ENCODE measurements at places on chromosomes 2 and 18. TPM values are rescaled to one million over a fixed set of nuclear protein-coding genes. Genes with fewer than 3 reads are reported as not detected.

DNA sequence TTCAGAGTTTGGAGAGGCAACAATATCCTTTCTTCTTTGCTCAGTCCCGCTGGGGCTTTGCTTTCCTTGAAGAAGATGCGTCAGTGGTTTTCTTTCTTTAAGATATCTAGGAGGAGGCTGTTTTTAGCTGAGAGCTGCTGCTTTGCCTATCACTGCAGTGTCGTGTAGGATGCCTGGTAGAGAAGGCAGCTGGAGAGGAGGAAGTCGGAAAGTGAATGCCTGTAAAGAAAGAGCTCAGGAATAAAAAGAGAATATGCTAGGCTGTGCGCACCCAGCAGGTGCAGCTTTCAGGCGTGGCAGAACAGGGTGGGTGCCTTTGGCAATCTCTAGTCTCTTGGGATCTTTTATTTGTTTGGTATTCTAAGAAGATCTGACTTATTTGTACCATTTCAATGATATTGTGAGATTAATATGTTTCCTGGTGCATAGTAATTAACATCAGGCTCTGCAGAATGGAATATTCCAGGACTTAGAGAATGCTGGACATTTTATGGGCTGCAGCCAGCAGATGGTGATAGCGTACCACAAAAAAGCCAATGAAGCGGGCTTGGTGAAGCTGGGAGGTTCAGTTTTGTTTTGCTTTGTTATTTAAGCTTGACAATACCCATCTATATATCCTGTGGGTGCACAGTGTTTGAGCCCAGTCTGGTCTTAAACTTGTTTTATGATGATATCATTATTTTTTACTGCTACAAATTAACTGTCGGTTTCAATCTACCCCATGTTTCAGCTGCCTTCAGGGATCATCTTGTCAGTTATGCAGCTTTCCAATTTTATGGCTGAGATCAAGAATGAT, 34.9 kb downstream of the CAVIN2 start:
- no peak for DNase-seq

LYG2 gene
- total RNA-seq, result not detected

- no peak for DNase-seq
Observed at GRCh38 chr18:21051620-21052019, 60.0 kb downstream of the ROCK1 start.

DNA sequence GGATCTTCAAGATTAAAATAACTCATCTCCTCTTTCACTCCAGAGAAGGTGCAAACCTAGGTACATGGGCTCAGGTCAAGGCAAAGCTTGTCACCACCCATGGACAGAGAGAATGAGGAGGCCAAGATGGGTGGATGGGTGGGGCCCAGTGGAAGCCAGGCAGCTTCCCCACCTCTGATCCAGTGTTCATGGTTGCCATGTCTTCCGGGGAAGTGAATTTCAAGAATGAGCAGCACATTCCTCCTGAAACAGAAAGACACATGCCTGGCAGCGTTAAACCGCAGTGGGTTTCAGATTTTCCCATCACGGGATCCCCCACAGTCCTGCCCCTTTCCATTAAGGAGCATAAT, 301.7 kb downstream of the EIPR1 start:
- DNase-seq, result no peak

- DNase-seq, result no peak
Observed at GRCh38 chr2:233938676-233939370, 21.6 kb downstream of the TRPM8 start.

GRCh38 chr2:226511311-226511710, 288.3 kb downstream of the IRS1 start:
- no peak for DNase-seq

DNA sequence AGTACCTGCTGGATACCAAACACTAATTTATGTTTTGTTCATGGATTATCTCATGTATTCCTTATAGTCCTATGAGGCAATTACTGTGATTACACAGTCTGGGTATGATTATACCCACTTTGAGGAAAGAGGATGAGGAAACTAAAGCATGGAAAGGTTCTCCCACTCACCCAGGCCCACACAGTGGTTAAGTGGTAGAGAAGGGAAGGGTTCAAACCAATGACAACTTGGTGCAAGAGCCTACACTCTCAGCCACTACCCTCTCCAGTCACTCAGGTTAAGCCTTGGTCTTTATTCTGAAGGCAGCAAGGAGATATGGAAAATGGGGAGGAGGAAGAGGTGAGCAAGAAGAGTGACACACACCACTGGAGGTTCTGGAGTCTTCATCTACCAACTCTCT, 64.5 kb upstream of the PPP1CB start:
- DNase-seq, result no peak

- no peak for DNase-seq
Observed at GRCh38 chr18:46434629-46435028, 222.4 kb downstream of the LOXHD1 start.

KCNK3 gene
- 0.73 TPM for total RNA-seq

SCN2A gene
- 0.21 TPM for total RNA-seq

DNA sequence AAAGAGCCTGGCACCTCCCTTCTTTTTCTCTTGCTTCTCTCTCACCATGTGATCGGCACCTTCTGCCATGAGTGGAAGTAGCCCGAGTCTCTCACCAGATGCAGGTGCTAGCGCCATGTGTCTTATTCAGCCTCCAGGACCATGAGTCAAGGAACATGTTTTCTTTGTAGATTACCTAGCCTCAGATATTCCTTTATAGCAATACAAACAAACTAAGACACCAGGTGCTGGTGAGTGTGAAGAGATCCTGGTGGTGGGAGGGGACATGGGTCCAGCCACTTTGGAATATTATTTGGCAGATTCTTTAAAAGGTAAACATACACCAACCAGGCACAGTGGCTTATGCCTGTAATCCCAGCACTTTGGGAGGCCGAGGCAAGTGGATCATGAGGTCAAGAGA, 5.9 kb upstream of the USP40 start:
- DNase-seq, result no peak

DNA sequence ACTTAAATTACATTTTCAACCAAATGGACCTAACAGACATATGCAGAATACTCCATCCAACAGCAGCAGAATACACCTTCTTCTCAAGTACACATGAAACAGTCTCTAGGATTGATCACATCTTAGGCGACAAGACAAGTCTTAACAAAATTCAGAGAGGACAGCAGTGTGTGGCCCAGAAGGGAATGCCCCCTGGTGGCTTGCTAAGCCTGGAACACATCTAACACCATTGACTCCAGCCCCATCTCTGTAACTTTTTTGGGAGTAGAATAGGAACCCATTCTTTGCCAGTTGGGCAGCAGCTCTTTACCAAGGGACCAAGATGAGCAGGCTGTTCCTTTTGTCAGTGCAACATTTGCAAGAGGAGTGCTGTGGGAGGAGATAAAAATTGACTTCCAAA, 249.9 kb downstream of the PLCL1 start:
- DNase-seq, result no peak

DNA sequence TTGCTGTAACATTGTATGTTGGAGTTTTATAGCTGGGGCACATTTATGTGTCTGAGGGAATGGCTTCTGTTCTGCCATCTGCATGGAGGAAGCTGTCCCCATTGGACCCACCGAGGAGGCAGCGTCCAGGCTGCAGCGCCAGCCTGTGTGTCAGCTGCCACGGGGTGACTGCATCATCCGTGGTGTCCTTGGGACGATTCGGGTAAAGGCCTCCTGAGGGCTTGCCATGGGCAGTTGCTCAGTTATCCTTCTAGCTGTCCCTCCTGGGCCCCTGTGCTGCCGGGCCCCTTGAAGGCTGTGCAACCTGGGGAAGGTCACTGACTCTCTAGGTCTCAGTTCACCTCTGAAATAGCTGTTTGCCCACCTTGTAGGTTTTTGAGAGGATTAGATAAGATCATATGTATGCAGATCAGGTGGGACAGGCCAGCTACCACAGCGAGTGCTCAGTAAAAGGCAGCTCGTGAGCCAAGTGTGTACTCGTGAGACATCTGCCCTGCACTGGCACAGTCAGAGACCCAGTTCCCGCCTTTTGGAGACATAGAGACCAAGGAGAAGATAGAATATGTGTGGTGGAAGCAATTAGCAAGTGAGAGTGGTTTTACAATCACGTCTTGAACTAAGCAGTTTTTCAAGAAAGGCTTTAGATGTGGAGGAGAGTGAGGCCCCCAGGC, 10.6 kb downstream of the LDLRAD4 start:
- DNase-seq, result no peak

- DNase-seq, result no peak
Observed at GRCh38 chr2:166536111-166536510, 42.1 kb upstream of the SCN7A start.

GRCh38 chr18:28108814-28109213, 68.1 kb downstream of the CDH2 start:
- no peak for DNase-seq

DNA sequence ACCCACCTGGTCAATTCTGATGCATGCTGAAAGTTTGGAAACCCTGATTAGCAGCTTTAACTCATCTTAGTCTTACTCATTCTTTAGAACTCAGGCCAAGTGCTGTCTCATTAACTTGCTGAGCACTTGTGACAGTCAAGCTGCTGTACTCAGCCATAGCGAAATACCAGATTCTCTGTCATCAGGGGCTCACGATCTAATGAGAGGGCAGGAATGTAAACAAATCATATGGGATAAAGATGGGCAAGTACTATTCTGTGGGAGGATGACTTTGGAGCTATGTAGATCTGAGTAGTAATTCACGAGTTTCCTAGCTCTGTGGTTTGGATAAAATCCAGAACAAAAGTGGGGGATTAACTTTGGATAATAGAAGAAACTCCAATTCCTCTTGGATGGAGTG, 376.6 kb downstream of the HRH4 start:
- DNase-seq, result no peak

DNA sequence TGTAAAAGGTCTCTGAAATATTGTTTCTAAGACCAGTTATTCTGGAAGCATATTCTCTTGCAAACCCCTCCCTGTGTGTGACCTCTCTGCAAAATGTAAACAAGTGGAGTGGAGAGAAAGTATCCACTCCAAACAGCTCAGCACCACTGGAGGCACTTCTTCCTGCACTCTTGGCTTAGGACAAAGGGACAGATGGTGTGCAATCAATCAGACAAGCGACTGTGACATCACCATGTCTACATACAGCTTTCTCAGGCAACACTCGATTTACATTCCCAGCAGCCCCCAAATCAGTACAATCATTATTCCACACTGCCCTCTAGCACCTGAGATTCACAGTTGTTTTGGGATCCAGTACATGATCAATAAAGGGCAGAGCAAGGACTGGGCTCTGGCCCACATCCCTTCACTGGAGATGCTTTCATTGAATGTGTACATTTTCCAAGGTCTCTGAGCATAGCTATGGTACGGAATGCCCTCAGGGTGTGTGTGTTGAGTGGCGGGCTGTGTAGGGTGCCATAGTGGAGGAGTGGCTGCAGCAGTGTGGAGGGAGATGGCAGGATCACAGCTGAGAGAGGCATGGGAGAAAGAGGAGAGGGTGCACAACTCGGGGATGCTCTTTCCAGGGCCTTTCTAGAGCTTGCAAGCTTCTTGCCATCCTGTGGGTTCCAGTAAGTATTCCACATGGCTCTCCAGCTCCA, 311.8 kb upstream of the ST6GAL2 start:
- no peak for DNase-seq

- DNase-seq, result no peak
Observed at GRCh38 chr2:8541223-8541622, 140.6 kb upstream of the ID2 start.

ABCG8 gene
- not detected for total RNA-seq

- DNase-seq, result no peak
Observed at GRCh38 chr2:196399722-196400691, 228.6 kb upstream of the STK17B start.

FAP gene
- 6.5 TPM for total RNA-seq

DNA sequence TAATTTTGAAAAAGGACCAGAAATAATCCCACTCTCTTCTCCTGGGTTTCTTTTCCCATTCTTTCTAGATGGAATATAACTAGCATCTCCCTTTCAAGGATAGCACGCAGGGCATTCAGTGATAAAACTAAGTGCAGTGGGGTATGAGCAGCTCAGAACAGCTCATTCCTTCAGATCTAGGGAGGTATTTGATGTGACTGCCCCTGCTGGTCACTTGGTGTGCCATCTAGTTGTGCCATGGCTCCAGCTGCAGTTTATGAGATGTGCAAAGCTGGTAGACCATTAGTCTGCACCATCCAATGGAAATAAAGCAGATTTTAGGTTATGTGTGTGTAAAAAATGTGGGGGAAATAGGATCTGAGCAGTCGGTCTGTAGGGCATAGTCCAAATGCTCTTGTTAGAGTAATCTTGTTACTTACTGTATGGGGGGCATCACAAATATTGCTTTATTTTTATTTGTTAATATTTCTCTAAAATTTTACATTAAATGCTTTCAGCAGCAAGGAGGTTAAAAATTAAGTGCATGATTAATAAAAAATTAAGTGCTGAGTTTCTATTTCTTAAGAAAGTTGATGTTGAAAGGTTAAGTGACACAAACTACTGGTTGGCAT, 38.9 kb downstream of the CTAGE1 start:
- DNase-seq, result no peak

GRCh38 chr2:7681881-7682461, 764.8 kb downstream of the RNF144A start:
- DNase-seq, result no peak

- no peak for DNase-seq
Observed at GRCh38 chr2:142445551-142446072, 314.8 kb upstream of the LRP1B start.

DOK6 gene
- total RNA-seq, result 0.57 TPM

DNA sequence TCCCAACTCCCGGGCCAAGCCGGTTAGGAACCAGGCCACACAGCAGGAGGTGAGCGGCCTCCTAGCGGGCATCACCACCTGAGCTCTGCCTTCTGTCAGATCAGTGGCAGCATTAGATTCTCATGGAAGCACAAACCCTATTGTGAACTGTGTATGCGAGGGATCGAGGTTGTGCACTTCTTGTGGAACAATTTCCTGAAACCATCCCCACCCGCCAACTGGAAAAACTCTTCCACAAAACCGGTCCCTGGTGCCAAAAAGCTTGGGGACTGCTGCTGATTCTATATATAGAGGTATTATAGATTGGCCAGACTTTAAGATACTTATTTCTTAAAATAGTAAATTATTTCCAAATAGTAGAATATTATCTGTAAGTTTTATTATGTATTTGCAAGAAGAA, 89.4 kb downstream of the PMS1 start:
- no peak for DNase-seq

GRCh38 chr2:113818382-113818951, 62.0 kb upstream of the SLC35F5 start:
- DNase-seq, result no peak

MARS2 gene
- 14.5 TPM for total RNA-seq

GRCh38 chr18:29157905-29158304, 981.0 kb upstream of the CDH2 start:
- DNase-seq, result no peak

- DNase-seq, result no peak
Observed at GRCh38 chr2:160332318-160332717, 132.2 kb upstream of the ITGB6 start.

DNA sequence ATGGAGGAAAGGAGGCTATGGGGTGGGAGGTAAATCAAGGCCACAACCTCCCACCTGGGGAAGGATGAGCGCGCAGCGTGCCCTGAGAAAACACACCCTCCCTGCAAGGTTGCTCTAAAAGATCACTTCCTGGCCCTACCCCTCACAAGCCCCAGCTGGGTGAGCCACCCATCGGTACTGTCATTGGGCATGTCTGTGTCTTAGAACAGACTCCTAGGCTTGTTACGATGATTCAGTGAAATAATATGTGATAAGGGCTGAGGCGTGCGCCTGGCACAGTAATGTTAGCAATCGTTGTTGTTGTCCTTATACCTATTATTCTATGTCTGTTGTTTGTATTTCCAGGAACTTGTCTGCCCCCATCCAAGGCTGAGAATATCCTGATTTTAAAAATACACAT, 175.1 kb downstream of the ZFP36L2 start:
- DNase-seq, result no peak

RAB6C gene
- total RNA-seq, result not detected

GRCh38 chr18:62242955-62243354, 55.9 kb downstream of the RELCH start:
- DNase-seq, result no peak

- DNase-seq, result no peak
Observed at GRCh38 chr2:145287736-145288135, 767.8 kb upstream of the ZEB2 start.

Measured in esophagus squamous epithelium (tissue), 5 donors.